ENCODE measurements at places on chromosomes 2 and 18.

DNA sequence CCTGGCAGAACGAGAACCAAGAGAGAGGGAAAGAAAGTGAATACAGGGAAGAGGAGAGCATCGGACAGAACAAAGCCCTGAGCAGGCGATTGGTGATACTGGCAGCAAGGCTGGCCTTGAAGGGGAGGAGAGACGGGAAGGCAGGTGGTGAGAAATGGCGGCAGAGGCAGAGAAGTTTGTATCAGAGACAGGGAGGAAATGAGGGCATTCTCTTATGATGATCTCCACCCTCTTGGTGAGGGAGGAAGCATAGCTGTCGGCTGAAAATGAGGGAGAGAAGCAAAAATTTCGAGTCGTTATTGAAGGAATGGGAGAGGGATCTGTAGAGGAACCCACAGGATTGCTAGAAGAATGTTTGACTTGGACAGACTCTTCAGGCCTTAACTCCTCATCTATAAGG lies 80.6 kb downstream of the CLIP4 start:
- no peak for DNase-seq

DNA sequence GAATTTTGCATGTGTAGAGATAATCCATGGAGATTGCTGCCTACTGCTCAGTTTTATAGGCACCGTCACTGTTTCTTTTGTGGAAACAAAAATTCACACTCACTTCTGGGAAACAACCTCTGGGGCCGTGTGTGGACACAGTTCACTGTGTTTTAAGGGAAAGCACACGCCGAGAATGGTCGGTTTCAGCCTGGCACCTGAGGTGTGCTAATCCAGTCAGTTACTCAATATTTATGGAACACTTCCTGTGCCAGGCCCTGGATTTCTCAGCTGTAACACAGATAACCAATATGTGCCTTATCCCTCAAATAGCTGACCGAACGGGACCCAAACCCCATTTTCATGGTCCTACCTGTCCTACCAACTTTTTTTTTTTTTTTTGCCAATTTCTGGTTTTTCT lies 179.6 kb downstream of the MGAT5 start:
- no peak for DNase-seq

GRCh38 chr2:1584051-1584531 lies 160.2 kb downstream of the PXDN start:
- no peak for DNase-seq

GRCh38 chr2:104826016-104826415 lies 27.9 kb upstream of the POU3F3 start:
- DNase-seq = no peak

DNA sequence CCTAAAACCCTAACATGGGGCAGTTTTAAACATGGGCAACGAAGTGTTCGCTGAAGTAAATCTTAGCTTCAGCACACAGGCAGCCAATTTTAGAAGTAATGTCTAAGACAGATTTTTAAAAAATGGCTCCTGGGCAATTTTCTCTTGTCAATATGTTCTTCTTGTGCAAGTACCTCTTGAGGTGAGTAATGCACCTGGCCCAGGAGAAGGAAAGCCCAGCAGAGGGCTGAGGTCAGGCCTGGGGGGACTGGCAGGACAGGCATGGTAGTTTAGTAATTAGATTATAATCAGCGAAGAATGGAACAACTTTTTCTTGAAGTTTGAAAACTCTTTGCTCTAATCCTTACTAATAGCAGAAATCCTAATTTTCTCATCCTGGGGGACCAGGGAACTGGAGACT lies 77.6 kb downstream of the SPRED2 start:
- DNase-seq = no peak

GRCh38 chr18:42525905-42526304 lies 570.9 kb downstream of the PIK3C3 start:
- no peak for DNase-seq

DNA sequence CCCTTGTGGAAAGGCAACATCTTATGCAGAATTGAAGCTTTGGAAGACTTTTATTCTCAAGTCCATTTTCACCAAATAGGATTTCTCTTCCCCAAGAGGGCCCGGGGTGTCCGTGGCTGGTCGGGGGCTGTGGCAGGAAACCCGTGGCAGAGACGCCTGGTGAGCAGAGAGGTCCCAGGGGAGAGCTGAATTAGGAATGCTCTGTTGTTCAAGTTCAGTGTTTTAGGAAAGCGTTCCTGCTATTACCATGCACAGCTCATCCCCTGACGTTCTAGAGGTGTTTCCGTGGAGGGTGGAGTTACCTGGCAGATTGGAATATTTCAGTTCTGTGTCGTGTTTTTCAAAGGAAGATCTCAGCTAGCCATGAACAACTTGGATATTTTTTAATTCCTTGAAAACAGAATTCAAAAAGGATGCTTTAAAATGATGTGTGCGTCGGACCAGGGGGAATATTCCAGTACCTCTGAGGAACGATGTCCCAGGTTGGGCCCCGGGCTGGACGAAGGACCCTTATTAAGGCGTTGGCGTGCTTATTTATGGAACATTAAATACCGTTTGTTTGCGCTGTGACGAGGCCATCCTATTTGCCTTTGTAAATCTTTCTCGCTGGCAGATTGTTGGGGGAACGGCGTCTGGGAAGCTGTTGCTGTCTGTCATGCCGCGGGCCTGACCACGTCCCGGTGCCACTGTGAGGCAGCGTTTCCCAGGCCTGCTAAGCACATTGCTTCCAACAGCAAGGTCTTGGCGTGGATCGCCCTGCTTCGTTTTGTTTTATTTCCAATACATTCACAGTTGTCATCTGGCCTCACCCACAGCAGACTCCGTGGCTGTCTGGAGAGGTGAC lies 8.2 kb downstream of the NFATC1 start:
- no peak for DNase-seq

GRCh38 chr2:69620870-69621269 lies 22.7 kb downstream of the AAK1 start:
- DNase-seq = no peak

- DNase-seq = no peak
Measured at GRCh38 chr2:183125659-183126341, 1.6 kb downstream of the NUP35 start.

DNA sequence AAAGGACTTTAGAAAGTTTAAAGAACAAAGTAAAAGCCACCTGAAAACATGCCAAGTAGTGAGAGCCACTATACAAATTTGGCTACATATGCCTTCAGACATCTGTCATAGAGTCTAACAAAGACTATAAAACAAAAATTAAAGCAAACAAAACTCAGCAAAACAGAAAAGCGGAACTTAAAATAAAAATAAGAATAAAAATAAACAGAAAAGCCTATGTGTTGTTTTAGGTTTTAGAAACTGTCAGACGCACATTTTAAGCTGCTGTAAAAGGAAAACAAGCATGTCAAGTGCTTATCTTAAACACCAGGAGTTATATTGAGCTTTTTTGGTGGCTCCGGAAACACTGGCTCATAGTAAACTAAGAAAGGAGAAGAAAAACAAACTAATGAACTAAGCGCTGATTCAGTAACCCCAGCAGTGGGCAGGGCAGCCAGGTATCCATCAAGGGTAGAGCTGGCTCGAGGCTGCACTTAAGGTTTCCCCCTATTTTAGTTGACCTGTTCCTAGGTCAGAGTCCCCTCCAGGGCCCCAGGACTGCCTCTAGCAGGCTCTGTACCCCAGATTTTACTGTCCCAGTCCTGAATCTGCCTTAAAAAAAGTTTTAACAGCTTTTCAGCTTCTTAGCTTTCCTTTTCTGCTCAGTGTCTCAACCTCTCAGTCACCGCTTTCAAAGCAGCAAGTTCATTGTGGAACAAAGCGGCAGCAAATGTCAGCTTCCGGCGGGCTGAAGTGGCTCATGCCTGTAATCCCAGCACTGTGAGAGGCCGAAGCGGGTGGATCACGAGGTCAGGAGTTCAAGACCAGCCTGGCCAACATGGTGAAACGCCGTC lies 15.4 kb upstream of the RMC1 start:
- DNase-seq = no peak

Data from PC-9 (cell line).